ENCODE measurements at places on chromosomes 1 and 21.

GRCh38 chr1:43836267-43836951 is 97.2 kb upstream of the ARTN start:
- DNase-seq = peak; percentile 85

DNA sequence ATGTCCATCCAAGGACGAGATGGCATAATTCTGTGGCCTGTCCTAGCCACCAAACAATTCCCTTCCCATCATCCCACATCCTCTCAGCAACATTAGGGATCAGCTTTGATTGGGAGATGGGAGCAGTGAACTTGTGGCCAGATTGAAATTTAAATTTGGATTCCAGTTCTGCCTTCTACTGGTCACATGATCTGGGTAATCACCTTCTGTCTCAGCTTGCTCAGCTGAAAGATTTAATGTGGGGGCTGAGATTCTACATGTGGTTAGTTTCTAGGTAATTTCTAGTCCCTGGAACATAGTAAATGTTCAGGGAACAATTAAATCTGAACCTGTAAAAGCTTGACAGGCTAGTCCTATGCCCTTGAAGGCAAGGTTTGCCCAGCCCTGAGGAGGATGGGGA is 3.2 kb downstream of the MYOCOS start:
- no peak for DNase-seq

GRCh38 chr1:56644064-56644918 is 823 bp upstream of the PRKAA2 start:
- peak; percentile 3 for DNase-seq

- DNase-seq = no peak
These were observed 611.2 kb upstream of the PLXNA2 start for GRCh38 chr1:208855403-208855802.

GRCh38 chr1:2234762-2235113 is 6.6 kb downstream of the SKI start:
- no peak for DNase-seq

GRCh38 chr1:1021010-1021919 is 1.3 kb downstream of the AGRN start:
- DNase-seq = peak; percentile 44

DNA sequence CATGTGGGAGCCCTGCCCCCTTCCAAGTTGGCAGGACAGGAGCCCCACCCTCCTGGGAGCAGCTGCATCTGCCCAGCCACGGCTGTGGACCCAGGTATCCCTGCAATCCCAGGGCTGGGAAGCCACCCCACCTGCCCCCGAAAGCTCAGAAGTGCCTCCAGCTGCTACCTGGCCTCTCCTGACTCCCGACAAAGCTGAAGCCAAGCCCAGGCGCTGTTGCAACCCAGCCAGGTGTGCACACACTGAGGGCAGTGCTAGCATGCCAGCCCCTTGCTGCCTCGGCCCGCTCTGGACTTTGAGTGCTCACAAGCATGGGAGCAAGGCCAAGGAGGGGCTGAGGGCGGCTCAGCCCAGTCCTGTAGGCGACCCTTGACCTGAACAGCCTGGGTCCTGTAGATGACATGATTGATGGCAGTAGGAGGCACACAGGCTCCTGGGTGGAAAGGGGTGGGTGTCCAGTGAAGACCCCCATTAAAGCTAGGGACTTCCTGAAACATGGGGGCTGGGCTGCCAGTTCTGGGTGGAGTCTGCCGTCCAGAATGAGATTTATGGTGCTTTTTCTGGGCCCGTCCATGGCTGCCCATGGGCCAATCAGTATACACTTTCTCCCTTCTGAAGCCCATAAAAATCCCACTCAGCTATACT is 2.8 kb upstream of the SSU72 start:
- DNase-seq = no peak

- peak; percentile 26 for DNase-seq
These were observed 709.9 kb downstream of the KCNT2 start for GRCh38 chr1:195898373-195898772.

DNA sequence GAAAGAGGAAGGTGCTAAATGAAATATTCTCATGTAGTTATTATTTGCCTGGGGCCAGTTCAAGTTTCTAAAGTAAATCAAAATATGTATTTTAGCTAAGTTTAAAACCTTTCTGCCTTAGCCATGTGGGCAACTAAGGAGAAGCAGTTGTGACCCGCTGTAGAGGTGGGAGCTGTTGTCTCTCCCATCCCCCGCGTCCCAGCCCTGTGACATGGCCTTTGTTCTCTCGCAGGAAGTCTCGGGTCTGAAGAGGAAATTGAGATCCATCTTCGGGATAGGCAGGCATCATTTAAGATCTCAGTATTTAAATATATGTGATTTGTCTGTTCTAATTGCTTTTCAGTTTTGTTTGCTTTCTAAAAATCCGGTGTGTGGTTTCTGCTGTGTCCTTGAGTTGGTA is 121.5 kb downstream of the CAMTA1 start:
- peak; percentile 33 for DNase-seq

DNA sequence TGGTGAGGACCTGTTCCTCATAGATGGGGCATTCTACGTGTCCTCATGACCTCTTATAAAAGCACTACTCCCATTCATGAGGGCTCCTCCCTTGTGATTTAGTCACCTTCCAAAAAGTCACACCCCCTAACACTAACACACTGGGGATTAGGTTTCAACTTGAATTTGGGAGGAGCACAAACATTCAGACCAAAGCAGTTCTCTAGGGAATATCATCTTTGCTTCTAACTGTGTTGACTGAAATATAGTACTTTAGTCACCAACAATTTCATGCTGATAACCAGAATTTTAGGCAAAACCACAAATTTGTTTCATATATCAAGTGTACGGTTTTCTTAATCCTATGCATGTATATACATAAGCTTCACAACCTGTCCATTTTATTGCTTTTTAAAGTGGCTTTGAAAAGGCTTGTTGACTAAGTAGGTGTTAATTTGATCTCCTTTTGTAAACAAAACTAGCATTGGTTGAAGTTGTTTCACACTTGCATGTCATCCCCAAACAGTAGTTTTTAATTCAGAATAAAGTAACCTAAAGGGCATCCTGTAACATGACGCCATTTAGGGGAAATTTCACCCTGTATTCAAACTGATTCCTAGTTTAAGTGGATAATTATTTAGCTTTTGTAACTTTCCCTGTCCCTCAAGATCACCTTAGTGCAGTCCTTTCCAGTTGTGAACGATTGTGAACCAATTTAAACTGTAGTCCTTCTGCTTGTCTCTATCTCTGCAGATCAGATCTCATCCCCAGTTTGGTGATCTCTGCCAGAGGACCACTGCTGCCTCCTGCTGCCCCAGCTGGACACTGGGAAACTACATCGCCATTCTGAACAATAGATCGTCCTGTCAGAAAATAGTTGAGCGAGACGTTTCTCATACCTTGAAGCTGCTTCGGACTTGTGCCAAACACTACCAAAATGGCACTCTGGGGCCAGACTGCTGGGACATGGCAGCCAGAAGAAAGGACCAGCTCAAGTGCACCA is 141.1 kb downstream of the TLR5 start:
- DNase-seq = no peak

- no peak for DNase-seq
These were observed 68.8 kb upstream of the SELENON start for GRCh38 chr1:25731148-25731547.

GRCh38 chr1:166836733-166837132 is 2.5 kb upstream of the POGK start:
- no peak for DNase-seq

DNA sequence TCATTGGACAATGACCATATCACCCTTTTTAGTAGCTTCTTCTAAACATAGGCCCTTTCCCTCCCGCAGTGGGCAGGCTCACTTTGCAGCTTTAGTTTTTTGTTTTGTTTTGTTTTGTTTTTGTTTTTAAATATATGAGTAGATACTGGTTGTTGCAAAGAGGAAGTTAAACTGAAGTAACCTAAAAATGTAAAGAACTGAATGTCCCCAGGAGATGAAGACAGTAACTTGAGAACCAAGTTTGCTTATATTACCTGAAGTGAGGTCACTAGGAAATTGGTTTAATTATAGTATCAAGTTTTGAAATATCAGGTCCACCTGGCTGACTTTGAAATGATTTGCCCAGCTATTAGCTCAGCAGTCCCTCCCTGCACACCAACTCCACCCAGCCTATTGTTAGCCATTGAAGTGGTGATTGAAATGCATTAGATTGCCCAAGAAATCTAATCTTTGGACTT is 18.2 kb downstream of the SMAP2 start:
- no peak for DNase-seq

GRCh38 chr1:186887203-186887602 is 58.5 kb downstream of the PLA2G4A start:
- no peak for DNase-seq

DNA sequence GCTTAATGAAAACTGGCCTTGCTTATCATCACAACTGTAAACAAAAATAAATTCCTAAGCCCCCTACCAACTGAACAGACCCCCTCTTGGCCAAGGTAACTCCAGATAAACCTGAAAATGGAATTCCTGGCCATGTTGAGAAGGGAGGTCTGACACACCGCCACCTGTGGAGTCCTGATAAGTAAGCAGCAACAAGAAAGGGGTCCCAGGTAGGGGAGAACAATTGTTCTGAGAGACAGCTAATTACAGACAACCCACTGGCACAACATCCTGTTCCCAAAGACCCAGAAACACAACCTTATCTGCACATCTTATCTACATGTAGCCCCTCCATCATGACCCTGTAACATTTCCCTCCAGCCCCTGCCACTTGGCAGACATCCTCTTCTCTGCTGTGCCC is 91.2 kb upstream of the TNR start:
- DNase-seq = no peak

DNA sequence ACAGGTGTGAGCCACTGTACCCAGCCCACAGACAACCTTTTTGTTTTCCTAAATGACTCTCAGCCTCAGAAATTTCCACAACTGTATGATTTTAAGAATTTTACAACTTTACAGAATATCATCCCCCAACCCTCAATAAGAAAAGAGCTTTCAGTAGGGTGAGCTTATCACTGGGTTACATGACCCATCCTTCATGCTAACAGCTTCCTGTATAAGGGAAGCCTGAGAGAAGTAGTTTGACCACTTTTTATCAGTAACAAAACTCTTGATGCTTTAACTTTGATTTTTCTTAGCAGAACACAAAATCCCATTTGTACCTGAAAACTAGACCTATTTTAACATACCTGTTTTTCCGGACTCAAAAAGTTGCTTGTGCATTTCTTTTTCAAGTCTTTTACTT is 9.7 kb upstream of the MYBPHL start:
- DNase-seq = no peak

DNA sequence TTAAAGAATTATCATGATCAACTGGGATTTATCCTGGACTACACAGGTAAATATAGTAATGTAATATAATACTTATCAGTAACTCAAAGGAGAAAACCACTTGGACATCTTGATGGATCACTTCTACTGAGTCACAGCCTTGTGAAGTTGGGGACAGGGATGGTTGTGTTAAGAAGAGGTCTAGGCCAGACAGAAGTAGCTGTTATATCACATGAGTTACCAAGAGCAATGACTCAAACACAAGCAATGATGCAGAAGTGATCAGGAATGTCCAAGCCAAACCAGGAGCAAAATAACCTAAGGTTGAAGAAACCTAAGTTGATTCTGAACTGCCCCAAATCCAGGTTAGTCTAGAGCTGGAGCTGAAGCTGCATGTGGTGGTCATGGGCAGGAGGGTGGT is 424.5 kb upstream of the DAB1 start:
- no peak for DNase-seq

DNA sequence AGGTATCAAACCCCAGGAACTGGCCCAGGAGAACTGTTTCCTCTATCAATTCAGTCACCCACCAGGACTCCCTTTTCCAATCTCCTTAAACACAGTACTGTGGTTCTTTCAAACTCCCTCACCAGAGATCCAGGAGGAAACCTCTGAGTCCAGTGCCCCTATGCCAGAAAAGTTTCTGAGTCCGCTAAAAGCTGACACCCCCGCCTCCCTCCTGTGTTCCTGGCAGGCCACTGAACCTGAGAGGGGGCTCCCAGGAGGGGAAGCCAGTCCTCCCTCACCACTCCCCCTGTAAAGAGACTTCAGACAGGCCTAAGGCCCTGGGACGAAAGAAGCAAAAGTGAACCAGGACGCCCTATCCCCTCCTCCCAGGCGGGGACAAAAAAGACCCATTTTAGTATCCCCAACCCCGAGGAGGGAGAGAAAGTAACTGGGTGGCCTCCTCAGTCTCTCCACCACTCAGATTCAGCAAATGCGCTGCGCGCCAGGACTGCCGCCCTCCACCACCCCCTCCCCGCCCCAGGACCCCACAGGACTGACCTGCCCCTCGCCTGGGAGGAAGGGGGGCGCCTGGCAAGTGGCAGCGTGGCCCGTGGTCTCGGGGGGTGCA is 624 bp downstream of the SLC41A1 start:
- peak; percentile 38 for DNase-seq

DNA sequence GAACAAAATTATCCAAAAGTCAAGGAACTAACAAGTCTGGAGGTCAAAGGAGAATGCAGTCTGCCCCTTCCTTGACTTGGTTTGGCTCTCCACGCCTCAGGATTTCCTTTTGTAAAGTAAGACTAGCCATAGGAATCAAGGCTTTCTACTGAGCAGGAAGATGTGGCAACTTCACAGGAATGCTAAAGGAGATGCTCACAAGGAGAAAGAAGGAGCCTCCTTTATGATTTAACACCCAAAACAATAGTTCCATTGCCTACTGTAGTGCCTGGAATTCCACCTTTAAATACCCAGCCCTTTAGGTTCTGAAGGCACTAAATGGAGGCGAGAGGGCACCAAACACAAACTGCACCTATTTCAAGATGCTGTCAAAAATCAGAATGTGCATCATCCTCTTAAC is 176.3 kb upstream of the NFIA start:
- no peak for DNase-seq

DNA sequence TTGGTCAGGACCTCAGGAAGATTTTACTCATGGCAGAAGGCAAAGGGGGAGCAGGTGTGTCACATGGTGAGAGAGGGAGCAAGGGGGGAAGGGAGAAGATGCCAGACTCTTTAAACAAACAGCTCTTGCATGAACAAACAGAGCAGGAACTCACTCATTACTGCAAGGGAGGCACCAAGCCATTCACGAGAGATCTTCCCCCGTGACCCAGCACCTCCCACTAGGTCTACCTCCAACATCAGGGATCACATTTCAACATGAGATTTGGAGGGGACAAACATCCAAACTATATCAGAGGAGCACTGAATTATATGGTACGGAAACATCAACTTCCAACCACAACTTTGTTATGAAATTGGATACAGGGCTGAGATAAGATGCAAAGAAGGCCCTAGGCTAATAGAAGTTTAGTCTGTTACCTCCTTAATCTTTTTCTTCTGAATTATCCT is 164.9 kb downstream of the ST6GALNAC3 start:
- DNase-seq = no peak

- no peak for DNase-seq
These were observed 61.8 kb upstream of the PTGFRN start for GRCh38 chr1:116847688-116848531.

- DNase-seq = peak; percentile 24
These were observed 318 bp downstream of the ALDH4A1 start for GRCh38 chr1:18901952-18902522.

Measured in KBM-7 (cell line).